ENCODE measurements at places on chromosomes 16 and 17.

- DNase-seq = no peak
Observed at GRCh38 chr17:62644487-62645173, 17.2 kb downstream of the MRC2 start.

- no peak for DNase-seq
Observed at GRCh38 chr16:75928295-75928694, 202.0 kb upstream of the CPHXL start.

DNA sequence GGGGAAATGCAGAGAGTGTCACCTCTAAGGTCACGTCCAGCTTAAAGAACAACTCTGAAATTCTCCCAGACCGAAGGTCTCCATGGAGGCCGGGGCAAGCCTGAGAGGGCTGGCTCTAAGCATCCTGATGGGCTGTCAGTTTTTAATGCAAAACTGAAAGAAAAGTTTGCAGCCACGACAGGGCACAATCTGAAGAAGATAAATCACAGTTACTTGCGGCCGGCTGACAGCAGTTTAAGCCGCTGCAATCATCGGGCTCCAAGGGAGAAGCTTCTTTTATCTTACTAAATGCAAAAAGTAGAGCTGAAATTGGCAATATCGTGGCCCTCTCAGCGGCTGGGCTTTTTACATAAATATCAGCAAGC is 168.8 kb downstream of the CYLD start:
- no peak for DNase-seq

- no peak for DNase-seq
Observed at GRCh38 chr16:64440421-64440831, 681.4 kb downstream of the CDH11 start.

- no peak for DNase-seq
Observed at GRCh38 chr16:8831871-8832716, 34.5 kb downstream of the PMM2 start.

Data from activated naive CD8-positive, alpha-beta T cell treated with anti-CD3 and anti-CD28 coated beads, Interleukin-2, amount 50 U/mL, for 24 hours (primary cell).